ENCODE measurements at places on chromosomes 12 and 14. TPM values are rescaled to one million over a fixed set of nuclear protein-coding genes. Genes with fewer than 3 reads are reported as not detected.

DNA sequence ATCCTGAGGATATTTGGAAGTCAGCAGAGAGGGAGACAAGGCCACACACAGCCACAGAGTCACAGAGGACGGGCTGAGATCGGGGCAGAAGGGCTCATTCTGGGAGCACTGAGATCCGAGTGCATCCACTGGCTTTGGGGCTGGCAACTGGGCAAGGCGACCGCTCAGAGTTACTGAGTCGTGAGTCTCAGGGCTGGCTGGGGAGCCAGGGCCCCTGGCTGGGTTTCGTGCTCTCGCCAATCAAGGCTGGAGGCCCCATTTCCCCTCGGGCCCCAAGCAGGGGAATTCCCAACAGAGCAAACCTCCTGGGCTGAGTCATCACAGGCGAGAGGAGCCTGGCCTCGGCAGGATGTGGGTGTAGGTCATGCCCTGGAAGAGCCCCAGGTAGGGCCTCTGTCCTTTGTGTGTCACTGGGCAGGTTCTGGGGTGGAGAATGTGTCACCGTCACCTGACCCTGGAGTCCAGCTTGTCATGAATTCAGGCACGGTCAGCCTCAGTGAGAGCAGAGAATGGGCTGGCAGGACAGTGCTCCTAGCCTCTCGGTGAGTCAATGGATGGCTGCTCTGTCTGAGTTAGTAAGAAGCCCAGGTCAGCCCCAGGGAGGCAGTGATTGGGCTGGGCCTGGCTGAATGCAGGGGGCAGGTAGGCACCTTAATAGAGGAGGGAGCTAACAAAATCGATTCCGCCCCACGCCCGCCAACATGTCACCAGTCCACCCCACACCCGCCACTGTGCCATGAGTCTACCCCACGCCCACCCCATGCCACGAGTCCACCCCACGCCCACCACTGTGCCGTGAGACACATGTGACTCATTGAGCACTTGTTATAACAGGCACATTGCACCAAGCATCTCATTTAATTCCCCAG is 16.9 kb downstream of the ASB2 start:
- no peak for DNase-seq

- DNase-seq = no peak
These were observed 18.3 kb downstream of the NOC4L start for GRCh38 chr12:132162508-132163031.

DNA sequence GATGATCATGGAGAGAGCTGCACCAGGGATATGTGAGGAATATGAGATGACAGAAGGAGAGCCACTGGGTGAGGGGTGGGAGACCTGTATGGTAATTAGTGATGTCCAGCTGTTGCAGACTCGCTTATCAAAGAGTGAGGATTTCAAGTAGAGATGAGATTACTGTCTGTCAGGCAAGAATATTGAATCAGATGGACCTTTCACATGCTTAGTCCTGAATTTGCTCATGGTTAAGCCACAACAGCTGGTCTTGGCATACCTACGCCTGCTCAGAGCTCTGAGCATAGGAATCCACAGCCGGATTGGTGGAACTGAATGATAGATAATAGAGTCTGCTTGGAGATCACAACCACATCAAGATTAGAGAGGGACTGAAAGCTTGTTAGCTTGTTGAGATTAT is 115.2 kb upstream of the ARHGAP5 start:
- no peak for DNase-seq

DNA sequence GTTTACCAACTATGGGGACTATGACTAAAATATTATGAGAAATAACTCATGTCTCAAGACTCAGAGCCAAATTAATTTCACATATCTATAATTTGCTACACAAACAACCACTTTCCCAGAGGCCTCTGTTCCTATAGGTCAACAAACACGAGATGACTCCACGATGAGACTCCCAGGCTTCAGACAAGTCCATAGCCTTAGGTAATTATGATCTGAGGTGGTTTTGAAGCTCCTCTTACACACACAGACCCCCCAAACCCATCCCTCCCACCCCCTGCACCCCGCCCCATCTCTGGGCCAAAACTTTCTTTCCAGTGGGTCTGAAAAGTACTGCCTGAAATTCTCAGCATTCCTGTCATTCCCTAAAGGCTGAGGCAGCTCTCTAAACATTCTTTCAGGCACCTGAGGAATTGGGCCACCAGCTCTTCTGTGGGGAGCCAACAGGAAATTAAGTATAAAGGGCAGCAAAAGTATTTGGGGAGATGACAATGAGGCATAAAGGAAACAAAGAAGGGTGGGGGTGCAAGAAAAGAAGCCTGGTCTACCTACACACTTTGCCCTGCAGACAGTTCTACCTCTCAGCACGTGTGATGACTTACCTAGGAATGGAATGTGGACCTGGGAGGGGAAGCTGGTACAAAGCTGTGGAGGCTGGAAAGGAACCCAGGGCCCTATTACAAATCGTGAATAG is 143.6 kb downstream of the PAWR start:
- DNase-seq = peak; percentile 68

- no peak for DNase-seq
These were observed 50.3 kb downstream of the TDP1 start for GRCh38 chr14:90005939-90006530.

DNA sequence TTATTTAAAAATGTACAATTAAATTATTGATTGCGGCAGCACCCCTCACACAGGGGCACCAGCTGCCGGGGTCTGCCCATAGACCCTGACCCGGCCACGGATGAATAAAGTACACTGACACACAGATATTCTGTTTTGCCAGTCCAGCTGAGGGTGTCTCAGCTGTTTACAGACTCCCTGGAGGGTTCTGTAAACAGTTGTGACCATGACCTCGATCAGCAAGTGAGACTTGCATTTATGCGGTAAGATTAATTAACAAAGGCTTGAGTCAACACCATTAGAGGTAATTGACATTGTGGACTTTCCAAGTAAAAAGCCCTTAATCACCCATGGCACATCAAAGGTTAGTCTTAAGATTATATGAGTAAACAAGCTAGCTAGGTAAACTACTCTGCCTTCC is 94.3 kb downstream of the FUT8 start:
- no peak for DNase-seq

DNA sequence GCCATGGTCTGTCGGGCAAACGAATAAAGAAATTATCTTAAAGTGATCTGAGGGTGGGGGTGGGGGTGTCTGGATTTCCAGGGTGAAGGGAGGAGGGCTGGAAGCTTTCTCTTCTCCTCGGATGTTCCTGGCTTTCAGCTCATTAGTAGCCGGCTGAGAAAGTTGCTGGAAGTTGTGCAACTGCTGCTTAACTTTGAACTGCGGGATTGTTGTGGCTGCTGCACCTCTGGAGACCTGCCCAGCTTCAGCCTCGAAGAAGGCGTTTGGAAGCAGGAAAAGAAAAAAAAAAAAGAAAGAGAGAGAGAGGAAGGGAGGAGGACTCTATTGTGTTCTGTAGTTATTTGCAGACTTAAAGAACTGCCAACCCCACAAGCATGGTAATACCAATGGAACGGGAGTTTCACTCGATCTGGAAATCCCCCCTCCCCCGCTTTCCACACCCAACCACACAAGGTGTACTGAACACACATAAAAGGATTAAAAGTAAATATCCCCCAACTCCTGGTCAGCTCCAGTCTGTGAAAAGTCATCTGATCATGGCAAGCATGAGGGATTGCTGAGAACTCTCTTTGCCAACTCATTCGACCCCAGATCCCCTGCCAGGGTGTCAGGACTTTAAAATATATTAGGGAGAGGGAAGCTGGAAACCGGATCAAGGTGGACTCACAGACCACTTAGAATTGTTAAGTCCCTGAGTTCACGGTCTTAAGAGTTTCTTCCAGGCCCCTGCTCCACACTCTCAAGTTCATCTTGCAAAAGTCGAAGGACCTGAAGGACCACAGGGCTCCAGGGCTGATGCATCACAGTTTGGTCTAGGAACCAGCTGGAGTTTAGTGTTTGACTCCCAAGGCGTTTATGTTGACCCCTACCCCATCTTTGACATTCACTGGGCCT is at the start of gene RASSF9:
Gene RASSF9 (minus strand): TSS at position 213 of the 894 bp plus-strand sequence. CDS start 208 bp downstream, at position 5.
- DNase-seq = no peak

DNA sequence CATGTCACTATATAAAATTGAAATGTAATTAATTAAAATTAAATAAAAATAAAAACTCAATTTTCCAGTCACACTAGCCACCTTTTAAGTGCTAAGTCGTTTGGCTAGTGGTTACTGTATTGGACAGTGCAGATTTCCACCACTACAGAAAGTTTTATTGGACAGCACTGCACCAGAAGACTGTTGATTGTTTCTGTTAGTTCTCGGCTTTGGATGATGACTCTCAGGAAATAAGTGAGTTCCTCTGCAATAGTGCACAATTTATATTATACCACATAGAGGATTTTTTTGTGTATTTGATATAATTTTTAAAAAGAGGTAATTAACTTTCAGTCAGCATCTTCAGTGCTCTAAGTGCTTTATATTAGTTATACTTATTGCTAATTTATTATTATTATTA is 52.7 kb downstream of the FAR2 start:
- no peak for DNase-seq

- no peak for DNase-seq
These were observed 35.6 kb downstream of the A2M start for GRCh38 chr12:9079883-9080675.

DNA sequence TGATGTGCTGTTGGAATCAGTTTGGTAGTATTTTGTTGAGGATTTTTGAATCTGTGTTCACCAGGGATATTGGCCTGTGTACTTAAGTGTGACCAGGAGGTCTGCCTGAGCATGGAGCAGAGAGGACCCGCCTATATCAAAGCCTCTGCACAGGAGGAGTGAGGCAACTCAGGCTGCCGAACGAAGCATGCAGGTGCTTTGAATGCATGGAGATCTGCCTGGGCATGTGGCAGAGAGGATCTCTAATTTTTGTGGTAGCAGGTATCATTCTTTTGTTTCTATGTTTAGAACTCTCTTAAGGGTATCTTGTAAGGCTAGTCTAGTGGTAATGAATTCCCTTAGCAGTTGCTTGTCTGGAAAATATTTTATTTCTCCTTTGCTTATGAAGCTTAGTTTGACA is 26.9 kb downstream of the RAB3IP start:
- no peak for DNase-seq

DNA sequence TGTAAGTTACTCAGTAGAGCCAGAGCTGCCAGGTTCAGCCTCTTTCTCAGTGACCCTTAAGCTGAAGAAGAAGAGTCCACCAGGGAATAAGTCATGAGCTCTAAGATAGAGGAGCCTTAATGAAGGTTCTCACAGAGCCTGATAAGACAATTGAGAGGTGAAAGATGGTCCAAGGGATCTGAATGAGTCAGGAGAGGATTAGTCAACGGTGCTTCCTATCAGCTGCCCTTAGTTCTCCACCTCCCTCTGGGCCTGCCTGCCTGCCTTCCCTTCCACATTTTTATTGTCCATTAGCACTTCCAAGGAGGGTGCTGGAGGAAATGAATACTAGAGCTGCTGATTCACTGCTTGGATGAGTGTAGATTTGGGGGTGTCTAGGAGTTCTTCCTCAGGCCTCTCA is 161.7 kb upstream of the RMST start:
- DNase-seq = no peak

DNA sequence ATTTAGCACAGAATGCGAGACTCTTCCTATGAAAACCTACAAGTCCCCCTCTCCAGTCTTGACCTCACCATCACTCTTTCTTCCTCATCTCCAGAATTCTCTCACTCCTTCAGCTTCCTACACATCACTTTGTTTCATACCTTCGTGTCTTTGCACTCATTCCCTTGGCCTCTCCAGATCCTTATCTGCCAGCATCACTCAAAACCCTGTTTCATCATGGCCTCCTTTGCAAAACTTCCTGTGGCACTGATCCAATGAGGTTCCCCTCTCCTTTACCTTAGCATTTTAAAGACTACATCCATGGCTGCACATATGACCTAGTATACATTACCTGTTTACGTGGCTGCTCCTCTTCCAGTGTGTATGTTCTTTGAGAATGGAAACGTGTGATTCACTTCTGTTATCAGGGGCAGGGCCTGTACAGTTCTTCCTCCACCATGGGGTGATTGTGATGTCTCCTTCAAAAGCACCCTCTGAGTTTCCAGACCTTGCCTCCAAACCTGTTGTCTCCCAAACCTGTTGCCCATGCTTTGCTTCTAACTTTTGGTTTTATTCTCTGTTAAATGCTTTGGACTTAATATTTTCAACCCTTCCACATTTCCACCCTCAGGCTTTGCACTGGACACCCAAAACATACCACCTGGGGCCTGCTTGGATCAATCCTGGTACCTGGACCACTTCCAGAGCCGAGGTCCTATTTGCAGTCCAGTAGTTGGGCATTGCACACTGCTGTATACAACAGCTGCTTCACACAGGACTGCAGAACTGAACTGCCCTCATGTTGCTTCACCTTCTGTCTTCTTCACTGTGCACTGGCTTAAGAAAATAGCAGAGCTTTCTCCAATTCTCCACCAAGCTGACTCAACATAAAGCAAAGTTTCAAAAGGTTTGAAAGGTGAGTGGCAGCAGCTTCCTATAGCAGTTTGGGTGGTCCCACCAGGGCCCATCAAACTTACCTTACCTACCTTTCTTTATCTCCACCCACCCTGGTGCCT is 131.7 kb downstream of the LLPH start:
- DNase-seq = no peak

DNA sequence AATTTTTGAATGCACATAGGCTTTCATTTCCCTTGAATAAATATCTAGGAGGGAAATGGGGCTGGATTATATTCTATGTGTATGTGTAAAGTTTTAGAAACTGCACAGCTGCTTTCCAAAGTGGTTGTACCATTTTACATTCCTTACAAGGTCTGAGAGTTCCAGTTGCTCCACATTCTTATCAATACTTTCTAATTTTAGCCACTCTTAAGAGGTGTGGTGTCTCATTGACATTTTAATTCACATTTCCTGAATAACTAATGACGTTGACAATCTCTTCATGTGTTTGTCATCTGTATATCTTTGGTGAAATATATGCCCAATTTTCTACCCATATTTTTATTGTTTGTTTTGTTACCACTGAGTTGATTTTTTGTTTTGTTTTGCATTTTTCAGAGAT is 74.6 kb upstream of the VASH1 start:
- no peak for DNase-seq

DNA sequence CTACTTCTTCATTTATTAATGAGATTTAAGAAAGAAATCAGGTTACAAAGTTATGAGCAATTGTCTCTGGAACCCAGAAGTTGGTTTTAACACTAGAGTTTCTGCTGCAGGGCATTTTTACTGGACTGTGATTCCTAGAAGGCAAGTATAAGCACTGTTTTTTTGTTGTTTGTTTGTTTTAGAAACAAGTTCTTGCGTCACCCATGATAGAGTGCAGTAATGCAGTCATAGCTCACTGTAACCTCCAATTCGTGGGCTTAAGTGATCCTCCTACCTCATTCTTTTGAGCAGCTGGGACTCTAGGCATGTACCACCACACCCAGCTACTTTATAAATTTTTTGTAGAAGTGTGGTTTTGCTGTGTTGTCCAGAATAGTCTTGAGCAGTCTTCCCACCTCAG is 25.6 kb downstream of the RAP1B start:
- DNase-seq = no peak

Gene CCDC88C
- 57.7 TPM for total RNA-seq

Gene AHNAK2
- 2.0 TPM for total RNA-seq

Gene TMEM229B
- total RNA-seq = 0.50 TPM

Gene CELA1
- total RNA-seq = not detected

Gene RERG
- 0.55 TPM for total RNA-seq

Gene TAS2R8
- not detected for total RNA-seq

Gene ENO2
- total RNA-seq = 90.9 TPM

Gene EMP1
- 0.65 TPM for total RNA-seq

All from H1 (cell line).